NCI-H748 treated with DMSO at 0.1 percent for 48 hours (cell line): ENCODE measurements at places on chromosomes 1 and 21.

DNA sequence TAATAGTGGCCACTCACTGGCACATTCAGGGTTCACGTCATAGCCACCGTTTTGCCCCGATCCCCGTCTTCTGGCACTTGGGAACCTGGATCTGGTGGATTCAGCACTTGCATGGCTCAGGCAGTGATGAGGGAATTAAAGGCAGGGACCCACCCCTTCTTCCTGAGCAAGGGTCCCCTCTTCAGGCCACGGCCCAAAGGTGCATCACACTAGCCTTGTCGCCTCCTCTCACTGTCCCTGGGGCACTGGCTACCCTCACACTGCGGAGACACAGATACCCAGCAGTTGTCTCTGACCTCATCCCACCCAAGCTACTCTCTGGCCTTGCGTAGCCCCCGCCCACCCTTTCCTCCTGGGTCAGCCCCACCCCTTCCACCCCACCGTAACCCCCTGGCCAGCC lies 19.9 kb upstream of the LDLRAP1 start:
- DNase-seq = no peak

- DNase-seq = no peak
Measured at GRCh38 chr1:200048244-200048643, 20.7 kb downstream of the NR5A2 start.

- DNase-seq = no peak
Measured at GRCh38 chr1:52641307-52641706, 8.3 kb downstream of the SHISAL2A start.

- DNase-seq = no peak
Measured at GRCh38 chr1:16139473-16139962, 16.4 kb downstream of the EPHA2 start.

GRCh38 chr1:155324717-155325602 lies 4.3 kb downstream of the RUSC1 start:
- peak; percentile 40 for DNase-seq

DNA sequence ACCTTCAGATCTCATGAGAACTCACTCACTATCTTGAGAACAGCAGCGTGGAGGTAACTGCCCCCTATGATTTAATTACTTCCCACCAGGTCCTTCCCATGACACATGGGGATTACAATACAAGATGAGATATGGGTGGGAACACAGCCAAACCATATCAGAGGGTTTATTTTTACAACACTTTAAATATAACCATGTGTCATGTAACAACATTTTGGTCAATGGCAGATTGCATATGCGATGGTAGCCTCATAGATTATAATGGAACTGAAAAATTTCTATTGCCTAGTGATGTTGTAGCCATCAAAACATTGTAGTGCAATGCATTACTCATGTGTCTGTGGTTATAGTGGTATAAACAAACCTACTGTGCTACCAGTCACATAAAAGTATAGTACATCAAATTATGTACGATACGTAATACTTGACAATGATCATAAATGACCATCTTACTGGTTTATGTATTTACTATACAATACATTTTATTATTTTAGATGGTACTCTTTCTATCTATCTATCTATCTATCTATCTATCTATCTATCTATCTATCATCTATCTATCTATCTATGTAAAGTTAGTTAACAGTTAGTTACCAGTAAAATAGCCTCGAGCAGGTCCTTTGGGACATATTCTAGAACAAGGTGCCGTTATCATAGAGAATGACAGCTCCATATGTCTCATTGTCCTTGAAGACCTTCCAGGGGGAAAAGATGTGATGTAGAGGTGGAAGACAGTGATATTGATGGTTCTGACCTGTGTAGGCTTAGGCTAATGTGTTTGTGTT lies 12.6 kb upstream of the S100B start:
- no peak for DNase-seq

GRCh38 chr1:185823467-185823866 lies 89.3 kb downstream of the HMCN1 start:
- DNase-seq = no peak

- DNase-seq = no peak
Measured at GRCh38 chr1:61782771-61783170, 40.5 kb downstream of the PATJ start.

DNA sequence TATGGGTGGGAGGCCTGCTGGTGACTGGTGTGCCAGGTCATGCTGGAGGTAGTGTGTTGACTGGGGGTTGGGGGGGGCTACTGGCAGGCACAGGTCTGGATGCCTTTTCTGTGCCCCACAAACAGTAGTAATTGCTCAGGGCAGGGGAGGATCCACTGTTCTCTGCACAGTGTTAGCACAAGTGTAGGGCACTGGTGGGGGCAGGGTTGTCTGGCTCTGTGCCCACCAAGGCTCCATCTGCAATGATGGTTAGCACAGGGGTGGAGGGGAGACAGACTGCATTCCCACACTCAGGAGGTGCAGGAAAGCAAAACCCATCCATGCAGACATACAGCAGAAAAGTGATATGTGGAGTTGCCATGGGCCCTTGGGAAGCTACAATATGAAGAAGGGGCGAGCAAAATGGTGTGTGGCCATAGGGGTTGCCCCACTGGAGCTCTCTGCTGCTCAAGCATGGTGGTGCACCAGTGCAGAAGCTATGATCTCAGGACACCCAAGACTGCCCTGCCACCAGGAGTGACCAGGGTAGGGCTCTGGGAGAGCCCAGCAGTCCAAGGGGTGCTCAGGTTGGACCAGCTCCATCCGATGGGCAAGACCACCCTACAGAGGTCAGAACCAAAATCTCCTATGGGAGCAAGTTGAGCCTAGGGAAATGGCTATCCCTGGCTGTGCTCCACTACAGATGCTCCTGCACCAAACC lies 122.2 kb upstream of the KCTD3 start:
- DNase-seq = no peak

GRCh38 chr1:163267962-163268361 lies 53.8 kb upstream of the NUF2 start:
- no peak for DNase-seq

- no peak for DNase-seq
Measured at GRCh38 chr21:32812035-32812434, 40.5 kb upstream of the PAXBP1 start.

GRCh38 chr1:204480515-204480914 lies 14.1 kb downstream of the PIK3C2B start:
- DNase-seq = no peak

- no peak for DNase-seq
Measured at GRCh38 chr1:183892351-183892793, 87.5 kb downstream of the RGL1 start.

DNA sequence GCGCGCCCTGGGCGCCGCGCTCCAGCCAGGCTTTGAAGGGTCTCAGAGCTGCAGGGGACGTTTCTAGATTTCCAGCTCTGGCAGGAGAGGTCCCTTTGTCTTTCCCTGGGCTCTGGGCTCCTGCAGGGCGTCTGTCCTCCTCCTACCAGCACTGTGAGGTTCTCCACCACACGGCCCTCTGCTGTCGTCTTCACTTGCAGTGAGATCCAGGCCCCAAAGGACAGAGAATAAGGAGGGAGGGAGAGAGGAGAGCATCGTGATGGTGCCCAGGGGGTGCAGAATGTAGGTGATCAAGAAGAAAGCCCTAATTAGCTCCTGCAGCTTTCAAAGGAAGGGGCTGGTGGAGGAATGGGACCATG lies 4.2 kb upstream of the GNB1 start:
- no peak for DNase-seq

DNA sequence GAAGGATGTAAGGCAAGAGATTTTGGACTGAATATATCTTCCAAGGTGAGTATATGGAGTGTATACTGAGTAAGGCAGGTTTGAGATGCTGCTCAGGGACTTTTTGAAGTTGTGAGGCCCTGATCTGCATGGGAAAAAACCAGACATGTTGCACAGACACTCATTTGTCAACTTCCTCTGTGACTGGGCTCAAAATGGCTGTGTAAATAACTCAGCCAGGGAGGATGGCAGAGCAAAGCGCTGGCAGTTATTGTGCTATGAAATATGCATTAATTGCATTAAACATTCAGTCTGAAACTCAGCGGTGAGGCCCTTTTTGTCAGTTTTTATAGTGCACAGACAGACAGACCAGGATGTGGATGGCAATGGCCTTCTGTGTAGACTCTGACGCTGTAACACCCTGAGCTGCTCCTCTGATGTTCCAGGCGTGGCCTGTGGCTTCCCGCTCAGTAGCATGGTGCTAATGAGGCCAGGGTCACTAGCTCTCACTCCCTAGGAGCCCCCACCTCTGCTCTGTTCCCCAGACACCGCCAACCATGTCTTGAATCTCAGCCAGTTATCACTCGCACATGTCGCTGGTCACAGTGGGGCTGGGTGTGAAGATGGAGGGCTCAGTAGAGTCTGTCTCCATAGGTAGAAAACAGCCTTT lies 307.0 kb upstream of the PROX1 start:
- DNase-seq = no peak

DNA sequence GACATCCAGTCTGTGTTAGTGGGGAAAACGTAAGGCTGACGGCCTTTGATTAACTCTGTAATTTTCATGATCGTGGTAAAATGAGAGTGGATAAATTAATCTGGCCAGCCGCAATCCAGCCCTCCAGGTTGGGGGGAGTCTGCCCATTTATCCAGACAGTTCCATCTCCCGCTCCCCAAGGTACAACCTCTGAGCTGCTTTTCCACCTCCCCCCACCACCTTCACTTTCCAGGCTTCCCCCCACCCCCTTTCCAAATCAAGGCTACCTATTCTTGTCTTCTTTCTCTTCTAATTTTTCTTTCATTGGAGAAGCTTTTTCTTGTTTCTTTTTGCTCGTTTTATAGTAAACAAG lies 6.0 kb downstream of the MIER1 start:
- DNase-seq = no peak

DNA sequence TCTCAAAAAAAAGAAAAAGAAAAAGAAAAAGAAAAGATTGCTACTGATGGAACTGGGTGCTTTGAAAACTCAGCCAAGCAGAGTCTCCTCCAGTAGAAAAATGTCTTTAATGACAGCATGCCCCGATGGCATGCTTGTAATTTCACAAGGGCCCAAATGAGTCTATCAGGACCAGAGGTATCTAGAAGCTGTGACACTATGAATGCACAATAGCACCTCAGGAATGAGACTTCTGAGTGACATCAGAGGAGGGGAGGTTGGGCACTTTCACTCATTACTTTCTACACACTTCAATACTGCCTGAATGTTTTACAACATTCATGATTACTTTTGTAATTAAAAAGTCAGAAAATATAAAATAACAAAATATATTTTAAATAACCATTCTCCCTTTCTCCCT lies 15.1 kb upstream of the CD58 start:
- DNase-seq = no peak

DNA sequence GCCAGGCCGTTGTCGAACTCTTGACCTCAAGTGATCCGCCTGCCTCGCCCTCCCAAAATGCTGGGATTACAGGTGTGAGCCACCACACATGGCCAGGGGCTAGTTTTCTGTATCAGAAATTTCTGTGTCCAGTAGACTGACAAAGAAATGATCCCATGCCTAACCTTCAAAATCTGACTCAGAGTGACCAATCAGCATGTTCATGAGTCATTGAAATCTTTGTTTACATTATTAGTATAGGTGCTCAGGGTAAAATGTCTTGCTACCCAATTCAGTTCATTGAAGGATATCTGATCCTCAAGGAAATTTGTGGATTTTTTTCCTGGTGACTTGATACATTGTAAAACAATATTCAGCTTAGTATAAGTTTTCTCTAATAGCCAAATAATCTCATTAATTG lies 11.0 kb upstream of the LDLRAD2 start:
- no peak for DNase-seq

- no peak for DNase-seq
Measured at GRCh38 chr1:96028071-96028470, 693.5 kb upstream of the PTBP2 start.

- no peak for DNase-seq
Measured at GRCh38 chr1:185292237-185292636, 24.8 kb downstream of the IVNS1ABP start.

DNA sequence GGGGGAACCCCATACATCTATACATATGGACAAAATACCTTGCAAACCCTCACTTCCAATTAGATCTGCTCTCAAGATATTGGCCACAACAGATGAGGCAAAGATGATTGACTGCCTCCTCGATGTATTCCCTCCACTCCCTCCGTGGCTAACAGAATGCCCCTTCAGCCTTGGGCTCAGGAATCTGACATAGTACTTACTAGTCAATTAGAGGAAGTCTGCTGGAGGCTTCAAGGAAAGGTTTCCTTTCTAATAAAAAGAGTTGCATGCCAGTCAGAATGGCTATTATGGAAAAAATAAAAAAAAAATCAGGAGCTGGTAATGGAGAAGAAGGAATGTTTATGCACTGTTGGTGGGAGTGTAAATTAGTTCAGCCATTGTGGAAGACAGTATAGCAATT lies 90.4 kb upstream of the VAV3 start:
- DNase-seq = no peak

GRCh38 chr1:226066415-226067078 lies 4.0 kb downstream of the H3-3A start:
- no peak for DNase-seq

DNA sequence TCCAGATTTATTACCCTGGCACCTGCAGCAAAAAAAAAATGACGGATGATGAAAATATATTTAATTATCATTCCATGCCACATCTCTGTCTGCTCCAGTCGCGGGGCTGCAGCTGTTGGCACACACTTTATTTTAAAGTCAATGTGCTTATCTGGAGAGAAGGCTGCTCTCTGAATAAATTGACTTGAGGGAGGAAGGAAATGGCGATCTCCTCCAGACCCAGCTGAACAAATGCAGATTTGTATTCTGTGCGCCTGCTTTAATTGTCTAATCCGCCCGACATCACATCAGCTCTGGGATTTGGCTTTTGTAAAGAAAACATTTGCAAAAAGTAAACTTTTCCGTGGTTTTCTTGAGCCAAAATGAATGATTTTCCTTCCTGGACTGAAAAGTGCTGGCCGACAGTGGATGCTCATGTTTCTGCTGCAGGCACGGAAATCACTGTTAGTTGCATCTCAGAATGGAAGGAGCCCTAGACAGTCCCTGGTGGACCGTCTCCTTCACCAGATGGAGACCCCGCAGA lies 150.2 kb downstream of the CAMTA1 start:
- no peak for DNase-seq

DNA sequence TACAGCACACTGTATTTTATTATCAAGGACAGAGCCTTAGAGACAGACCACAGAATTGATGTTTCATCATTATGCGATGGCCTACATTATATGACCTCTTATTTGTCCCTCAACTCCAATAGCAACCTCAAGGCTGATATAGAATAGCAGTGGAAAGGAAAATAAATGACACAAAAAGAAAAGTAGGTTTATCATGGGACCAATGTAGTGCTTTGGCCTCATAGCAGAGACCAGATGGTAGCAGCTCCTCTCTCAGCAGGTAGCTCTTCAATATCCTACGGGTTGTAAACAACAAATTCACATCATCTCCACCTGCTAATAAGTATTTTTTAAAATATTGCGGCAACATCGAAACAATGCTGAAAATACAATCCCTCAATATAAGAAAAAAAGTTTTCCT lies 25.2 kb downstream of the ANP32E start:
- DNase-seq = no peak

GRCh38 chr1:178339834-178340233 lies 156.9 kb downstream of the CLEC20A start:
- DNase-seq = no peak
